Stimulated activated CD8-positive, alpha-beta memory T cell treated with anti-CD3 and anti-CD28 coated beads, Interleukin-12 subunit alpha, Interleukin-12 subunit beta, amount 100 ng/mL, for 4 hours (primary cell): ENCODE measurements at places on chromosomes 3 and 15.

GRCh38 chr3:60269377-60269776 lies 981.9 kb downstream of the FHIT start:
- DNase-seq = no peak

GRCh38 chr15:34837246-34838016 lies 42.1 kb upstream of the ACTC1 start:
- DNase-seq = no peak

DNA sequence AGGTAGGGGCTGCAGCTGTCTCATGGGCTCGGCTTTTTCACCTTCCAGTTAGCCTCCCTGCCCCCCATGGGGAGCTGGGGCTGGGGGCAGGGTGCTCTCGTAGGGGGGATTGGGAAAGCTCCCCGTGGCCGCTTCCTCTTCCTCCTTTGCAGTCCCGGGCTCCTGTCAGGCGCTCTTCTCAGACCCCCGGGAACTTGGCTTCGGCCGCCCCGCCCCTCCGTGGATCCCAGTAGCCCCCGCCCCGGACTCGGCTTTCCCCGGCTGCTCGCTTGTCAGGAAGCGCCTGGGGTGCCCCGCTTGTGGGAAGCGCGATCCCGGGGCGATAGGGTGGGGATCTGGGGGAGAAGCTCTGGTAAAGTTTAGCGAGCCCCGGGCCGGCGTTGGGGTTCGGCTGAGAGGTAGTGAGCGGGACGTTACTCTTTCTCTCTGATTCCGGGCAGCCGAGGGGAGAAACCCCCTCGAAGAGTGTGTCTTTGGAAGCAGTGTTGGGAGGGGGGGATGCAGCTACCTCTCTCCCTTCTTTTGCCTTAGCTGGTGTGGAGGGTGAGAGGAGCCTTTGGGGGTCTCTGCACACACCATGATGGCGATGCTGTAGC lies 611 bp downstream of the PIAS1 start:
- DNase-seq = no peak

- no peak for DNase-seq
Measured at GRCh38 chr3:14522768-14523167, 17.4 kb downstream of the GRIP2 start.

DNA sequence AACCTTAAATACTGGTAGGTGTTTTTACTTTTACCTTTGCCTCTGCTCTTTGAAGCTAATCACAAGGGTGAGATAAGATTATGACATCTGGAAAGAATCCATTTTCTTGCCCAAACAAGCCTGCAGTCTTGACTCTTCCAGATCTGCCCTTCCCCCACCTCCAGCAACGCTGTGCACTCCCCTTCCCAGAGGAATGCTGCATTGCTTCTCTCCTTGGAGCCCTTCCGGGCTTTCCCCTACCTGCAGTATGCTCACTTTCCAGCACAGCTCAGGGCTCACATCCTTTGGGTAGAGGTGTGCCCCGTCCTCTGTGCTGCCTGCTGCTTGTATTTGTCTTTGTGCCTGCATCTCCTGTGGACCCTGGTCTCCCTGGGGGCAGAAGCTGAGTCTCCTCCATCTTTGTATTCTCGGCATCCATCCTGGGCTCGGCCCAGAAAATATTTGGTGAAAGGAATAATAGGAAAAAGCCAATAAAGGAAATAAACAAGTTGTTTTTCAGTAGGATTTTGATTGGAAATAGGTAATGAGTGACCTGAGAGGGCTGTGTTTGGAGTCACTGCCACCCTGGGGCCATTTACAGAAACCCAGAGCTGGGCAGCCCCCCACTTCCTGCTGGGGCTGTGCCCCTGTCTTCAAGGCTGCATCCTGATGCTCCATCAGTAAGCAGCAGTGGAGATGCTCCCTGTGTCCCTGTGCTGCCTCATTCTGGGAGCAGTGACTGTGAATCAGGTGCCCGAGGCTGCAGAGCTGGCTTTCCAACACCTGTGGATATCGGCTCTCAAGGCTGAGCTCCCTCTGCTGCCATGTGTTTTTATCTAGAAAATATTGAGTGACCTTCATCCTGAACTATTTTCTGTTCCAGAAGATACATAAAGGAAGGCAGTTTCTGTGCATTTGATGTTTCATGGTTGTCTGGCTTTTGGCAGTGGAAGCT lies 117.5 kb downstream of the EEFSEC start:
- no peak for DNase-seq

DNA sequence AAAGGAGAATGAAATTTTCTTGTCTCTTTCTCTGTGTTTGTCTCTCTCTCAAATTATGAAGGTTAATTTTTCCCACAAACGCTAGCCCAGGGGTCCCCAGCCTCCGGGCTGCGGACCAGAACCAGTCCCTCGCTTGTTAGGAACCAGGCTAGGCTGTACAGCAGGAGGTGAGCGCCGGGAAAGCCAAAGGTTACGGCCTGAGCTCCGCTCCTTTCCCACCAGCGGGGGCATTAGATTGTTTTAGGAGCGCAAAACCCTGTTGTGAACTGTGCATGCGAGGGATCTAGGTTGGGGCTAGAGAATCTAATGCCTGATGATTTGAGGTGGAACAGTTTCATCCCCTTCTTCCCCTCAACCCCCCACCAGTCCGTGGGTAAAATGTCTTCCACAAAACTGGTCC lies 74.7 kb upstream of the ZNF385D start:
- no peak for DNase-seq

- DNase-seq = no peak
Measured at GRCh38 chr3:179292450-179292849, 30.4 kb upstream of the ZNF639 start.

GRCh38 chr15:99098991-99099390 lies 5.9 kb upstream of the SYNM start:
- DNase-seq = no peak

DNA sequence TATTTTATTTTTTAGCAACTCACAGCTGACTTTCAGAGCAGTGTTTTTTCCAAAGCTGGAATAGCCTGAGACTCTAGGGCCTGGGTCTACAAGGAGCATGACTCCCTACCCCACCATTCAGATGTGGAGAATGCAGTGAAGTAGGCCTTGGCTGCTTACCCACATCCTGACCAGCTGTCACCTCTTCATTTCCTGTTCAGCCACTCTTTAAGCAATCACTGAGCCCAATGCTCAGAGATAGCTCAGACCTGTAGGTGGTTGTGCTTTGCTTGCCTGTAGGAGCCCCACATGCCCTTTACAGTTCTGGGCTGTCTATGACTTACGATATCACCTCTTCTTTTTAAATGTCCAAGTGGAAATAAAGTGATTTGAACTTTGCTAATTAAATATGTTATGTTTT lies 148.1 kb downstream of the NEK11 start:
- DNase-seq = no peak

DNA sequence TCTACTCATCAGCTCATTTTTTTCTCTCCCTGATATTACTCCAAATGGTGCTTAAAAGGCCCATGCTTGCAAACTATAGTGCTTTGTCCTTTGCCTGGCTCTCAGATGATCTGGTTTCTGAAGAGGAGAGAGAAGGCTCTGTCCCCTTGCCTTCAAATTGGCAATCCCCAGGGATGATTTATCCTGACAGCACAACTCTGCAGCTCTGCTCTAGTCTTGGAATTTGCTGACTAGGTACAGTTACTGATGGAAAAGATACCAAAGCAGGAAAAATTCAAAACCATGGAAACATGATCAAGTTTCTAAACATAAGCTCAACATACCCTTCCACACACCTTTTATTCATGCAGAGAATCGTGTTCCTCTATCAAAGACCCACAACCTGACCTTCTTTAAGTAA lies 106.7 kb upstream of the CADPS start:
- DNase-seq = no peak

GRCh38 chr15:78712797-78713515 lies 71.9 kb upstream of the CHRNB4 start:
- DNase-seq = no peak

GRCh38 chr3:162103808-162104207 lies 607.2 kb downstream of the OTOL1 start:
- DNase-seq = no peak

- DNase-seq = no peak
Measured at GRCh38 chr3:14706096-14706495, 31.2 kb downstream of the C3orf20 start.

GRCh38 chr15:44045217-44045616 lies 149.9 kb downstream of the FRMD5 start:
- no peak for DNase-seq

DNA sequence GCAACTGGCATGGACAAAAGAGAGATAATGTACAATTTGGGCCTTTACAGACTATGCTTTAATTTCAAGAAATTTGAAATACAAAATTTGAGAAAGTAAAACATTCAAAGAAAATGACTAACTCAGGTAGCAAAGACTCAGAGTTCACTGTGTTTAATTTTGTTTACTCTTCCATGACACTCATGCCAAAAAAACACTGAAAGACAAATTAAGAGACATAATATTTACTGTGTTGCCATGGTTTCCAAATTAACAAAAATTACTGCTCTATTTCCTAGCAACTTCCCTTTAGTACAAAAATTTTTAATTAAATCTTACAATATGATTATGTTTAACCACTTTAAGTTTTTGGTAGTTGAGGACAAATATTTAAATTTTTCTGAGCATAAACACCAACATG lies 29.6 kb downstream of the LRRFIP2 start:
- DNase-seq = no peak

DNA sequence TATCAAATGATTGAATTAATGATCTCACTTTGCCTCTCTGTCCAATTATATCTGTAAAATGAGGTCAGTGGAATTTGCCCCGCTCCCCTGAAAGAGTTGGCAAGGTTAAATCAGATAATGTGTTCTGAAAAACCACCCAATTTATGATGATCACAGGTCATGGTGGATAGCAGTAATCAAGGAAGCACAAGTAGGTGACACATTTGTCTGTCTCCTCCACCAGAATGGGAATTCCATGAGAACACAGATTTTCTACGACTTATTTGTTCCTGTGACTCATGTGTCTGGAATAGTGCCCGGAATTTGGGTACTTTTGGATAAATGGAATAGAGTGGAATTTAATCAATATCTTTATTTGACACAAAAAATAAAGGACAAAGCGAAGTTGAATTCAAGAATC lies 220.9 kb upstream of the SUCLG2 start:
- DNase-seq = no peak

DNA sequence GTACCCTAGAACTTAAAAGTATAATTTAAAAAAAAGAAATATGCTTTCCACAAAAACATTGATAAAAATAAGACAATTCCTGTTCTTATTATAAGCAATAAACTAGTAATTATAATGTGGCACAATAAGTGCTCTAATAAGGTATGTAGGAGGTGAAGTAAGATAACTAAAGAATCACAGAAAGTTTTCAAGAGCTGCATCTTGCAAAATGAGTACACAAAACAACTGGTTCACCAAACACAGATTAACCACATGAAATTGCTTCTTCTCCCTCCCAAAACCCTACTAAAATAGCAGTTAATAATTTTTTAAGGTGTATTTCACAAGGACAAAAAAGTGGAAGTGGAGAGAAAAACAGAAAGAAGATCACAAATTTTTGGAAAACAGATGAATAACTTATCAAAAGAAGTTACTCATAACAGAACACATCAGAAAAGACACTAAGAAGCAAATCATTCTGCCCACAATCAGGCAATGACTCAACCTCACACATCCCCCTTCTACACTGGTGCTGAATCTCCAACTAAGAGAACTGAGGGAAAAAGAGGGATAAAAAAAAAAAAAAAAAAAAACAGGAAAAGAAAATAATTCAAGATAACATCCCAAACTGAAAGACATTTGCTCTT lies 64.2 kb downstream of the TBC1D5 start:
- DNase-seq = no peak

DNA sequence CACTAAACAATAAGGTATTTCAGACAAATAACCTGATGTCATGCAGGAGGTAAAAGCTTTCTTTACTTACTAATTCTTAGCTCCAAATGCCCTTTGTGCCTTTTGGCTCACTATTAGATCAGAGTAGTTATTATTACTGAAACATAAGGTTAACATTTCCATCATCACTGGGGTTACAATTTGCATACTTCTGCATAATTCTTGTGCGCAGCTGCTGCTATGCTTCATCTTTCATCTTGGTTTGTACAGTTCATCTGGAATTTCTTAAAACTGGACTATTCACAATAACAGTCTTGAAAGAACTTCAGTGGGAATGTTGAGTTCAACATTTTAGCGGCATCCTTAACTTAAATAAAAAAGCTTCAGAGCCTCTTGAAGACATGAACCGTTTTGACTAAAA lies 383.2 kb upstream of the ADAMTS9 start:
- no peak for DNase-seq

- DNase-seq = no peak
Measured at GRCh38 chr3:135348690-135349089, 553.6 kb downstream of the EPHB1 start.

DNA sequence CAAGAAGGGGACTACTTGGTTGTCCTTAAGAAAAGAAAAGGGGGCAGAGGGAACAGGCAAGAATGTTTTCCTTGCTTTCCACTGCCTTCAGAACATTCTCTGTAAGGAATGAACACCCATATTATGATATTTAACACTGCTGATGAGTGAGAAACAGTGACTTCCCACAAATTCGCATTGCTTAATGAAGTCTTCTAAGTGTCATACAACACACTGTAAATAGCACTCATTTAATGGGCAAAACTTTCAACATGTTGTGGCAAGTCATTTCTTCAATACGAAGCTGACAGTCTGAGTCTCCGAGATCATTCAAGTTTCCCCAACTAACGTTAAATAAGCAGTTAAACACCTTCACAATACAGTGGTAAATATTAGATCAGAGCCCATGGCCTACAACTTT lies 464.4 kb downstream of the SHQ1 start:
- no peak for DNase-seq

- no peak for DNase-seq
Measured at GRCh38 chr15:34808016-34808415, 12.7 kb upstream of the ACTC1 start.

- DNase-seq = no peak
Measured at GRCh38 chr15:70279096-70279495, 181.4 kb upstream of the TLE3 start.

DNA sequence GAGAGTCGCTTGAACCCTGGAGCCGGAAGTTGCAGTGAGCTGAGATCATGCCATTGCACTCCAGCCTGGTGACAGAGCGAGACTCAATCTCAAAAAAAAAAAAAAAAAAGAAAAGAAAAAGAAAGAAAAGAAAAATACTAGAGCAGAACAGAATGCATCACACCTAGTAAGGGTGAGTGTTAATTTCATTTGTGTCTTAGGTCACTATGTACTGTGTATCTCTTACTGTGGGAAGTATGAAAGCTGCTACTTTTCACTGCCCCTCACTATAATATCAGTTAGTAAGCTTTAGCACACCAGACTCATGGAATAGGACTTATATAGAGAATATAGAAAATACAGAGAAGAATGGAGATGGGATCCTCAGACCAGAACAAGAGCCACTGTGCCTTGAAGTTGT lies 45.9 kb upstream of the RASA2 start:
- DNase-seq = no peak
